Parietal lobe (tissue), 2 donors: ENCODE measurements at places on chromosomes 7 and 10. TPM values are rescaled to one million over a fixed set of nuclear protein-coding genes. Genes with fewer than 3 reads are reported as not detected.

Gene POLR2J2
- 15.3 TPM for total RNA-seq

Gene RET
- total RNA-seq, result 1.6 TPM

Gene EBLN1
- total RNA-seq, result not detected

Gene PCDH15
- total RNA-seq, result 14.7 TPM

Gene WNT2
- total RNA-seq, result 0.31 TPM

Gene FOXI2
- not detected for total RNA-seq

Gene ANKRD30A
- total RNA-seq, result not detected

Gene MRPS17
- total RNA-seq, result 14.4 TPM

Gene PDAP1
- 23.5 TPM for total RNA-seq

Gene NKX1-2
- total RNA-seq, result not detected

Gene ACTL6B
- total RNA-seq, result 107 TPM

Gene GNGT1
- total RNA-seq, result not detected

Gene PLCE1
- 18.2 TPM for total RNA-seq

Gene FUOM
- total RNA-seq, result 11.9 TPM

Gene MYOF
- total RNA-seq, result 2.5 TPM

Gene MYPN
- not detected for total RNA-seq

Gene CDC14C
- total RNA-seq, result not detected
